ENCODE measurements at places on chromosomes 3 and 15.

DNA sequence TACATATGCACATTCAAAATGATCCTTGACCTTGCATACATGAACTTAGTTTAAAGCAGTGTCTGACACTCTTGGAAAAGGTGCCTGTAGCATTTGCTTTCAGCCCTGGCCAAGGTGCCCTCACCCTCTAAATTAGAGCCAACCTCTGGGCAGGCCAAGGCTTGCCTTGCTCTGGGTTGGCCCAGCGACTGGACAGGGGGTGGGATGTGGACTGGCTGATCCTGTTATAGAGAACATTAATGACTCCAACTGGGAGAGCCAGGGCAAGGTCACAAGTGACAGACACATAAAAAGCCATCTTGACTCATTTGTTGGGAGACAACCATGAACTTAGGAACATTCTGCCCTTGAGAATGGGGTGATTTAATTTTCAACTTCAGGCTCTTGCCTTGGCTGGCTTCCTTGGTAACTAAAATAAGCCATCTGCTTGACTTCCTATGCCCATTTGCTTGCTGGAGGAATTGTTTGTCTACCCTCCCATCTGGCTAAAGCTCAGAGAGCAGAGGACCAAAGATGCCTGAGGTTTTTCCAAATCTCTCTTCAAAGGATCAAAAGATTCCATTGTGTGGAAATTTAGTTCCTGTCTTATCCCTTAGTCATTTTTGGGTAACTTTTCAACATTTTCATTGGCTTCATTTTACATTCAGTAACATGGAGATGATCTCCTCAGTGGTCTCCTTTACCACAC is 403.7 kb downstream of the SOX2 start:
- H3K4me3 ChIP-seq = no peak overlapping the region
- no peak for DNase-seq
- H3K27me3 ChIP-seq = no peaks in the 10 kb centered on the region
- H3K27ac ChIP-seq = no peak overlapping the region

- H3K27ac ChIP-seq = no peak overlapping the region
- DNase-seq = no peak
- H3K27me3 ChIP-seq = peaks cover 94% of the 10 kb centered on the region
- H3K4me3 ChIP-seq = no peak overlapping the region
Measured at GRCh38 chr15:88814393-88814792, 11.2 kb downstream of the ACAN start.

DNA sequence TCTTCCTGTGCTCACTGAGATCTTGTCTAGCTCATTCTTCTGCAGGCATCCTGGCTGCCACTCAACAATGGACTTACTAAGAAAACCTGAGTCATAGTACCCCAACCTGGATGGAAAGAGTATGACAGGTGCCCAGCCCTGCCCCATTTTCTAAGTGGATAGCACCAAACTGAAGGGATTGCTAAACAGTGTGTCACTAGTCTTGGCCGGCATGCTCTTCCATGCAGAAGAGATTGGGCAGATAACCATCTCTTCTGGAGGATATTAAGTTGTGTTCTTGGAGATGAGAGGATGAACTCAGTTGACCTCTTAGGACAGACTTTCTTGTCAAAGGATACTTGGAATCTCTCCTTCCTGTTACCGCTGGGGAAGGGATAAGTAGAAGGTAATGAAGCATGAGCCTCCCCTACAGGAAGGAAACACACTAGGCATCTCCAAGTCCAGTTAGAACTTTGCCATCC is 797.5 kb downstream of the AGBL1 start:
- H3K27me3 ChIP-seq = no peaks in the 10 kb centered on the region
- H3K4me1 ChIP-seq = no peaks in the 10 kb centered on the region
- no peak overlapping the region for H3K4me3 ChIP-seq
- no peak for DNase-seq
- no peaks in the 10 kb centered on the region for H3K36me3 ChIP-seq

DNA sequence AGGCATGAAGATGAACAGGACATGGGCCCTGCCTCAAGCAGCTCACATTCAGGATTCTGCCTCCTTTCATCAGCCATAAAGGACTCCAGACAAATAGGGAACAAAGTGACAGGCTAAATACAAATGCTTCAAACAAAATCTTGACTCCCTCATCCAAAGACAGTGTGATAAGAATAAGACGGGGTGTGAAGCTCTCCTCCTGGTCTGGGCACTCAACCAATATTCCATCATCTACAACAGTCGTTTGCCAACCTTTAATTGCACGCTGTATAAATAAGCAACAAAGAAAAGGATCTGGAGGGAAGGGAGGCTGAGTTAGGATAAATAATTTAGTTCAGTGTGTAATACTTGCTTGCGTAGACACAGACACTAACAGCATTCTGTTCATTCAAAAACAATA is 5.4 kb downstream of the CCDC54 start:
- no peak overlapping the region for H3K27ac ChIP-seq
- H3K27me3 ChIP-seq = no peaks in the 10 kb centered on the region
- no peak for DNase-seq
- H3K4me3 ChIP-seq = no peak overlapping the region

GRCh38 chr3:88149101-88149508 is 654 bp upstream of the C3orf38 start:
- H3K27me3 ChIP-seq = no peaks in the 10 kb centered on the region
- peak overlapping the region; percentile 86 for H3K4me3 ChIP-seq
- peak overlapping the region; percentile 92 for H3K27ac ChIP-seq
- peaks cover 28% of the 10 kb centered on the region for H3K4me1 ChIP-seq
- H3K36me3 ChIP-seq = peaks cover 33% of the 10 kb centered on the region

DNA sequence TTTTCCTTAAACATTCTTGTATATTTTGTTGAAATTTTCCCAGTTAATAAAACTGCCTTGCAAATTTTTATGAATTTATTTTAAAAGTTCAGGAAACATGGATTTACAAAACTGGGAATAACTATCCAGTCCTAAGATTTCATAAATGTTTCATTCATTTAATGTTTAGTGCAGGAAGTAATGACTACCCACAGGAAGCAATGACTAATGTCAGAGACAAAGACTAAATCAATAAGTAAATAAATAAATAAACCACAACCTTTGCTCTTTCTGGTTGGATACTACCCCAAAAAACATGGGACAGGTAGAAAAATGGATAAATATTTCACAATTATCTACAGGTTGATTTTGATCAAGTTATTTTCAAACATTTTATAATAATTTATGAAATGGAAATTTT is 48.8 kb upstream of the TMCO5A start:
- H3K27me3 ChIP-seq = no peaks in the 10 kb centered on the region
- H3K4me1 ChIP-seq = no peaks in the 10 kb centered on the region
- H3K4me3 ChIP-seq = no peak overlapping the region

- H3K27ac ChIP-seq = no peak overlapping the region
- no peaks in the 10 kb centered on the region for H3K36me3 ChIP-seq
- no peak for DNase-seq
- no peaks in the 10 kb centered on the region for H3K4me1 ChIP-seq
- H3K4me3 ChIP-seq = no peak overlapping the region
- H3K27me3 ChIP-seq = no peaks in the 10 kb centered on the region
Measured at GRCh38 chr3:58776231-58776630, 109.7 kb upstream of the FAM3D start.

DNA sequence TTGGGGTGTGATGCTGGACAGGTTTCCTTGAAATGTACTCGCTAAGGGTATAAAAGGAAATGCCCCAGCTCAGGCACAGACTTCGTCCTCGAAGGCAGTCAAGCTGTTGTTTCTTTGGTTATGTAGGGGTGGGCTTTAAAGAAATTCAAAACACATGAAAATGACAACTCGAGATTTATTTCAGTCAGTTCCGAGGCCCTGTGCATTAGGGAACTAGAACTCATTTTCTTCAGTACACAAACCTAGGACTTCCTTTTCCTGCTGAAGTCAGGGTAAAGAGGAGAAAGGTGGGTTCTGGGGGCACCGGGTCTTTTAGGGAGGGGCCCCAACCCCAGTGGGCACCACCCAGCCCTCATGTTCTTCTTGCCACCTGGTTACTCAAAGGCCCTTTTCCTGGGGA is 7.7 kb downstream of the CCR9 start:
- peaks cover 12% of the 10 kb centered on the region for H3K27me3 ChIP-seq
- DNase-seq = no peak
- H3K36me3 ChIP-seq = no peaks in the 10 kb centered on the region
- no peak overlapping the region for H3K4me3 ChIP-seq
- H3K27ac ChIP-seq = no peak overlapping the region

DNA sequence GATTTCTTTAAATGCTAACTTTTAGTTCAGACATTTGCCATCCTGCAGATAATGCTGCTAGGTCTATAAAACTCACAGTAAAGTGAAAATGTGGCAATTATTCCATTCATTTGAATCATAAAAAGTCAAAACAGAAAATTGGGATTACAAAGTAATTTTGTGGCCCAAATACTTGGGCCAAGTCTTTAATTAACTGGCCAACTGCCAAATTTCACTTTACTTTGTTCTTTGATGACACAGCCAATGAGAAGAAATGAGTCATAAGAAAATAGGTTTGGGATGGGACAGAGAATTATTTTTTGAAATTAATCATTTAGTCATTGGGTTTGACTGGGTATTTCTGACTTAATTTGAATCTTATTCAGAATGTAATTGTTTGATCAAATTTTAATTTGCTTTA is 89.8 kb upstream of the SLC2A2 start:
- H3K27me3 ChIP-seq = no peaks in the 10 kb centered on the region
- no peak overlapping the region for H3K4me3 ChIP-seq
- H3K36me3 ChIP-seq = no peaks in the 10 kb centered on the region
- peaks cover 10% of the 10 kb centered on the region for H3K4me1 ChIP-seq

DNA sequence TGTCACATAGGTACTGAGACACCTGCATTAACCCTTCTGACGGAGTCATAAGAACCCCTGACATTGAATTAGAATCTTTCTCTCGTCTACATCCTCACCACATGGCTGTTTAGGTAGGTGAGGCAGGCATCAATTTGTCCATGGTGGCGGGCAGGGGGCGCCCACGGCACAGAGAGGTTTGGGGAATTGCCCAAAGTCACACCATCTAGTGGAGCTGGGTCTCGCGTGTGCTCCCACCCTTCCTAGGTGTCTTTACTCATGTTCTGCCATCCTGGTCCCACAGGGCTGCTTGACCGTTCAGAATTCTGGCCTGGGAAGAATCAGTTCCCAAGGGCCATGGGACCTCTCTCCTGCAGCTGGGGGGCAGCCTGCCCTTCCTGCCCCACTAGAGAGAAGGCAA is 14.7 kb upstream of the DLL4 start:
- H3K27ac ChIP-seq = no peak overlapping the region
- H3K4me1 ChIP-seq = no peaks in the 10 kb centered on the region
- peaks cover 8% of the 10 kb centered on the region for H3K36me3 ChIP-seq
- no peaks in the 10 kb centered on the region for H3K27me3 ChIP-seq

- no peak for DNase-seq
- H3K27ac ChIP-seq = no peak overlapping the region
- peaks cover 28% of the 10 kb centered on the region for H3K27me3 ChIP-seq
- no peak overlapping the region for H3K4me3 ChIP-seq
Measured at GRCh38 chr15:68587769-68588385, 9.1 kb downstream of the CORO2B start.

DNA sequence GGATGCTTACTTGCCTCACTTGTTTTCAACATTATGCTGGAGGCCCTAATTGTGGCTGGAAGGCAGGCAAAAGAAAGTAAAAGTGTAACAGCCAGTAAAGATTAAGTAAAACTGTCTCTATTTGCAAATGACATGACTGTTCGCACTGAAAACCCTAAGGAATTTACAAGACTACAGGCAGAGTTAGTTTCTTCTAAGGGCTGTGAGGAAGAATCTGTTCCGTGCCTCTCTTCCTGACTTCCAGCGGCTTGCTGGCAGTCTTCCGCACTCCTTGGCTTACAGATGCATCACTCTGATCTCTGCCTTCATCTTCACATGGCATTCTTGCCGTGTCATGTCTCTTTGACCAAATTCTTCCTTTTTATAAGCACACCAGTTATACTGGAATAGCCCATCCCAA is 86.1 kb downstream of the DLG1 start:
- no peak overlapping the region for H3K27ac ChIP-seq
- no peak overlapping the region for H3K4me3 ChIP-seq
- peaks cover 12% of the 10 kb centered on the region for H3K36me3 ChIP-seq
- H3K27me3 ChIP-seq = no peaks in the 10 kb centered on the region
- no peak for DNase-seq

GRCh38 chr3:112086076-112086854 is at the start of gene C3orf52:
TSS of gene C3orf52 (plus strand) at chr3:112086389. CDS start at chr3:112086408, 19 bp downstream.
- peak within 1 kb of the TSS; percentile 93 for H3K4me3 ChIP-seq
- no peaks in the 10 kb centered on the region for H3K27me3 ChIP-seq
- H3K27ac ChIP-seq = peak within 1 kb of the TSS; percentile 91
- H3K36me3 ChIP-seq = peaks cover 35% of the 10 kb centered on the region
- H3K4me1 ChIP-seq = peaks cover 47% of the 10 kb centered on the region

GRCh38 chr3:179181993-179182551 is 33.9 kb downstream of the PIK3CA start:
- no peaks in the 10 kb centered on the region for H3K27me3 ChIP-seq
- H3K36me3 ChIP-seq = no peaks in the 10 kb centered on the region
- H3K27ac ChIP-seq = no peak overlapping the region
- H3K4me1 ChIP-seq = no peaks in the 10 kb centered on the region

DNA sequence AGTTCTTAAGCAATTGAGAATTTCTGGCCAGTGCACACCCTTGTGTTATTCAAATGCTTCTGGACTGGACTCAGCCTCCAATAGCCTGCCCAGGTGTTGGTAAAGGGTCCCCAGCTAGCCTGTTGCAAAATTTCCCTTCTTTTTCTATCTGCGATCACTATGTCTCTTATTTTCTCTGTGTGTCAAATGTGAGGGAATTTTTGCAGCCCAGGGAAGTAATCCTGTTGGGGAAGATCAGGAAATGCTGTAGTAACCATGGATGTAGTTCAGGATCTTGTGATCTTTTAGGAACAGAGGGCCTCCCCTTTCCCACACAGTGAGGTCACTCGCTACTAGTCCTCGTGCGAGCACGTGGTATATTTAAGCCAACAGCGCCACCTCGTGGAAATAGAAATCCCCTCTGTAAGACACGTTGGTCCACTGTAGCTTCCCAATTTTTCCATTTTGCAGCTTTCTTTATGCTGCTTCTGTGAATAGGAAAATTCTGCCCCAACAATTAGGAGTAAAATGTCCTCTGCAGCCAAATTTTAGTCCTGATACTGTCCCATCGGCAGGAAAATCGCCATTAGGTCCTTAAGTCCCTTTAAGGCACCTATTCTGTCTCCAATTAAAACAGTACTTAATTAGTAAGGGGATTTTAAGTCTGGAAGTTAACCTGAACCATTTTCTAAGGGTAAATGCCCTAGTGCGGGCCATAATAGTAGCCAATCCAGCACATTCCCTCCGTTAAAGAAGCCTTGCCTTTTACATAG is 4.0 kb upstream of the SMCO1 start:
- no peak overlapping the region for H3K4me3 ChIP-seq
- peak; percentile 56 for DNase-seq
- no peaks in the 10 kb centered on the region for H3K4me1 ChIP-seq
- H3K27me3 ChIP-seq = no peaks in the 10 kb centered on the region

DNA sequence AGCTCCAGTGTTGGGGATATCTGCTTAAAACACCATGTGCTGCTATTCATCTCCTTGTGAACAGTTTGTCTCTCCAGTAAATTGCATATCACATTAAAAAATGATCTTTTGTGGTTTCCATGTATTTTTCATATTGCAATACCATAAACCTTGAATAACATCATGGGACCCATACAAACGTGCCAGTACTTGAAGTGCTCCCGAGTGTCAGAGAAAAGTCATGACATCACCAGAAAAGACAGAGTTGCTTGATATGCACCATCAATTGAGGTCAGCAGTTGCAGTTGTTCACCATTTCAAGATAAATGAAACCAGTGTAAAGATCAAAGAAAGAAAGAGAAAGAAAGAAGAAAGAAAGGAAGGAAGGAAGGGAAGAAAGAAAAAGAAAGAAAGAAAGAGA is 278.6 kb downstream of the ZNF621 start:
- no peak overlapping the region for H3K4me3 ChIP-seq
- H3K36me3 ChIP-seq = no peaks in the 10 kb centered on the region
- H3K4me1 ChIP-seq = peaks cover 9% of the 10 kb centered on the region
- H3K27me3 ChIP-seq = no peaks in the 10 kb centered on the region
- no peak for DNase-seq
- H3K27ac ChIP-seq = no peak overlapping the region
